Astrocyte (in vitro differentiated cells and primary cell): ENCODE measurements at places on chromosomes 7 and 10. TPM values are rescaled to one million over a fixed set of nuclear protein-coding genes. Genes with fewer than 3 reads are reported as not detected.
A peak's percentile ranks its signal among the peaks of the same experiment; 100 is the strongest.

ACSL5 gene
- 0.68 and 0.79 TPM in 2 replicates for total RNA-seq

ZNF488 gene
- total RNA-seq, result 0.94 and 1.4 TPM in 2 replicates

CTAGE6 gene
- total RNA-seq, result 0.18 TPM in 1 of 2 replicates, not detected in the other

BAMBI gene
- 45.4 and 50.6 TPM in 2 replicates for total RNA-seq

MBL2 gene
- total RNA-seq, result not detected in 2 replicates

CYP3A4 gene
- not detected in 2 replicates for total RNA-seq

TMEM213 gene
- not detected in 2 replicates for total RNA-seq

NRG3 gene
- 2.1 and 2.3 TPM in 2 replicates for total RNA-seq

DNA sequence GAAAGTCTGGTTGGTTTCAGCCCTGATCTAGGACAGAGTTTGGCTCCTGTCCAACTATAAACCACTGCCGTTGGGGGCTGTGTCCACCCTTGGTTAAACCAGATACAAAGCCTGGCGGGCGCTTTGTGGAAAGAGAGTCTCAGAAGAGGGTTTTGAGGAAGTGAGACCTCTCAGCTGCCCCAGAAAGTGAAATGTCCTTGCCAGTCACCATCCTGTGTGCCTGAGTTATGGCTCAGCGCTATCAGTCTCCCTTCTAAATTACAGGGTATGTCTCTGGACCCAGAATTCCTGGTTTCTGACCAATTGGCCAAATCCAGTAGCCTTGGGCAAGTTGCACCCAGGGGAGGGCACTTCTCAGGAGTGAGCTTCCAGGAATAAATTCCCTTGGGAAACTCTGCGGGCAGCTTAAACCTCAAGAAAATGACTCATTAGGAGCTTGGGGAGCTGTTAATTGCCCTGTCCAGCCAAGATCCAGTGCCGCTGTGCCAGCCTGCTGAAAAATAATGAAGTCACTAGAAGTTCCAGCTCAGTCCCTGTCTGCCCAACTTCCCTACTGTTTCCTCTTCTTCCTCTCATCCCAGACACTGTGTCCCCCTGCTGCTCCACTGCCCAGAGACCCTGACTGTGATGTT lies 66.7 kb upstream of the PDZD8 start:
- H3K27me3 ChIP-seq, result no peaks in the 10 kb centered on the region
- no peaks in the 10 kb centered on the region for H3K36me3 ChIP-seq
- H3K4me1 ChIP-seq, result peaks cover 13% of the 10 kb centered on the region
- H3K4me3 ChIP-seq, result no peak overlapping the region
- peak overlapping the region; percentile 72 for H3K27ac ChIP-seq

GRCh38 chr10:109029870-109030269 lies 893.4 kb downstream of the XPNPEP1 start:
- peak; percentile 1 for DNase-seq
- no peak overlapping the region for H3K27ac ChIP-seq
- no peak overlapping the region for H3K4me3 ChIP-seq
- H3K4me1 ChIP-seq, result no peaks in the 10 kb centered on the region

GRCh38 chr7:80643336-80643915 lies 5.0 kb downstream of the CD36 start:
- no peaks in the 10 kb centered on the region for H3K27me3 ChIP-seq
- H3K4me3 ChIP-seq, result no peak overlapping the region
- no peak overlapping the region for H3K27ac ChIP-seq
- DNase-seq, result no peak
- H3K4me1 ChIP-seq, result no peaks in the 10 kb centered on the region
- no peaks in the 10 kb centered on the region for H3K36me3 ChIP-seq

DNA sequence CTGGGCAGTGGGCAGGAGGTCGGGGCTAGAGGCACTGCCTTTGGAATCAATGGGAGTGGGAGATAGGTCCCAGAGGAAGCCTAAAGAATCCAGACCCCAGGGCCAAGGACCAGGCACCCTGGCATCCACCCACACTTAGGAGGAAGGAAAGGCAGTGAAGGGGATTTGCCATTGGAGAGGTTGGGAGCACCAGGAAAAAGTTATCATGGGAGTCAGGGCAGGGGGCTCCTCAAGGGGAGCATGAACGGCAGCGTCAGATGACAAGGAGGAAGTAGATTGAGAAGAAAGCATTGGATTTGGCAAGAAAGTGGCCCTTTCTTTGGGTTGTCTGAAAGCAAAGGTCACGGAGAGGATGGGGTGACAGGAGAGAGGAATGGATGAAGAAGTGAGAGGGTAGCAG lies 142.8 kb downstream of the ADAM12 start:
- no peak for DNase-seq
- peaks cover 64% of the 10 kb centered on the region for H3K4me1 ChIP-seq
- H3K36me3 ChIP-seq, result no peaks in the 10 kb centered on the region
- peak overlapping the region; percentile 99 for H3K27ac ChIP-seq
- no peak overlapping the region for H3K4me3 ChIP-seq

- H3K27me3 ChIP-seq, result no peaks in the 10 kb centered on the region
- no peaks in the 10 kb centered on the region for H3K36me3 ChIP-seq
- peaks cover 17% of the 10 kb centered on the region for H3K4me1 ChIP-seq
- DNase-seq, result peak; percentile 76
- no peak overlapping the region for H3K4me3 ChIP-seq
- no peak overlapping the region for H3K27ac ChIP-seq
Observed at GRCh38 chr10:24703700-24704099, 20.0 kb downstream of the ARHGAP21 start.

DNA sequence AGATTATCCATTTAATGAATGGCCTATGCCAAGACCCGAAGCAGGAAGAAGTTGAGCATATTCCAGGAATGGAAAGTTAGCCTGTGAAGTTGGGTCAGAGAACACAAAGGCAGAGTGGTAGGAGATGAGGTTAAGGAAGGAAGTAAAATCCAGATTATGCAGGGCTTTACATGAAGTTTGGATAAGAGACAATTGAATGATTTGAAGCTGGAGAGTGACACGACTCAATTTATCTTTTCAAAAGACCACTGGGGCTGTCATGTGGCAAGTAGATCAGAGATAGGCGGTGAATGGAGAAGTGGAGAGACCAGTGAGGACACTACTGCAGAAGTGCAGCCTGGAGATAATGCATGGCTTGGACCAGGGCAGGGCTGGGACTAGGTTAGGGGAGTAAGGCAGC lies 7.2 kb upstream of the CNOT4 start:
- H3K27me3 ChIP-seq, result no peaks in the 10 kb centered on the region
- DNase-seq, result no peak
- H3K4me3 ChIP-seq, result no peak overlapping the region
- no peaks in the 10 kb centered on the region for H3K4me1 ChIP-seq

GRCh38 chr7:132437730-132438129 lies 138.5 kb downstream of the PLXNA4 start:
- no peak overlapping the region for H3K27ac ChIP-seq
- no peaks in the 10 kb centered on the region for H3K27me3 ChIP-seq
- no peak for DNase-seq
- no peak overlapping the region for H3K4me3 ChIP-seq

GRCh38 chr10:38228394-38228793 lies 134.3 kb downstream of the ZNF37A start:
- no peaks in the 10 kb centered on the region for H3K4me1 ChIP-seq
- DNase-seq, result no peak
- no peak overlapping the region for H3K27ac ChIP-seq
- no peaks in the 10 kb centered on the region for H3K36me3 ChIP-seq
- no peak overlapping the region for H3K4me3 ChIP-seq
- no peaks in the 10 kb centered on the region for H3K27me3 ChIP-seq

- H3K27ac ChIP-seq, result no peak overlapping the region
- H3K27me3 ChIP-seq, result peaks cover 12% of the 10 kb centered on the region
- H3K36me3 ChIP-seq, result no peaks in the 10 kb centered on the region
Observed at GRCh38 chr7:490461-491291, 29.0 kb downstream of the PDGFA start.

DNA sequence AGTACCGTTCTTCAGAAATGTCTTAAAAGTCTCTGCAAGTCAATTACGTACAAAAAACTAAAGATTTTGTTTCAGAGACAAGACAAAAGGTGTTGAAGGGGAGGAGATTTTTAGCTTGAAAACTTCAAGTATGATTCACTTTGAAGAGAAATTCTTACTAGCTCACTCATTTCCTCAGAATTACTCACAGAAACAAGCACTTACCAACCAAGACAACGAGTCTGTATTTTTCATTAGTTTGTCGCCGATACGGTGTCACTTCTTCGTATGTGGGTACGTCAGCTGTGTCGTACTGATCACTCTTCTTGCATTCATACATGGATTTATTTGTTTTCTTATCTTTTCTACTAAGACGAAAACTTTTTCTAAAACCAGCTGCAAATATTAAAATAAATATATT lies 90.6 kb upstream of the ODAD2 start:
- H3K4me3 ChIP-seq, result peak overlapping the region; percentile 7
- no peaks in the 10 kb centered on the region for H3K36me3 ChIP-seq
- peak overlapping the region; percentile 96 for H3K27ac ChIP-seq
- H3K27me3 ChIP-seq, result no peaks in the 10 kb centered on the region

- no peaks in the 10 kb centered on the region for H3K4me1 ChIP-seq
- peaks cover 3% of the 10 kb centered on the region for H3K27me3 ChIP-seq
- no peak overlapping the region for H3K4me3 ChIP-seq
Observed at GRCh38 chr10:62658516-62658915, 146.0 kb upstream of the ADO start.

GRCh38 chr7:71687831-71688599 lies 556.1 kb downstream of the GALNT17 start:
- H3K27me3 ChIP-seq, result peaks cover 2% of the 10 kb centered on the region
- no peaks in the 10 kb centered on the region for H3K36me3 ChIP-seq
- H3K4me1 ChIP-seq, result no peaks in the 10 kb centered on the region
- no peak overlapping the region for H3K4me3 ChIP-seq
- H3K27ac ChIP-seq, result no peak overlapping the region

DNA sequence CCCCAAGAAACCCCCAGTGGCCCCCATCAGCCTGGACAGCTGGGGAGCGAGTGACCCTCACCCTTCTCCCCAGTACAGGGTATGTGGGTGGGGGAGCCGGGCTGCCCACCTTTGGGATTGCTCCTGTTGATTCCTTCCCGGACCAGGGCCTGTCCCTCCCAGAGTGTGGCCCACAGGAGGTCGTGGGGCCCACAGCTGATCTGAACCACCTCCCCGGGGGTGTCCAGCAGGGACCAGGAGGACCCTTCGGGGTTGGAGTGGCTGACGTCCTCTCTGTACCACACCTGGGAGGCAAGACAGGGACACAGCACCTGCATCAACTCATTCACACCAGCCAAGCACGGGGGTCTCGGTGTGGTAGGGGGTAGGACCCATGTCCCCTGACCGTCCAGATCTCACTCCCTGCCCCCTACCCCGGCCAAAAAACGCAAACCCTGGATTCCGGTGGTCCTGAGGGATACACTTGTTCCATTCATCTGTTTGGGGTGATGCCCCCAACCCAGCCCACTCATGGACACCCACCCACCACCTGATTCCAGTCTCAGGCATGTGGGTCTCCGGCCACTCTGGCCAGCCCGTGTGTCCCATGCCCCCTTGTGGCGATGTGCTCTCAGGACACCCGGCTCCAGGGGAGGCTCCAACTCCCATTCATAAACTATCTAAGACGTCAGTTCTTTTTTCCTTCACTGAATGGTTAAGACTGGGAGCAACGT lies 10.9 kb downstream of the TECPR1 start:
- DNase-seq, result no peak
- no peak overlapping the region for H3K27ac ChIP-seq
- no peaks in the 10 kb centered on the region for H3K27me3 ChIP-seq
- H3K36me3 ChIP-seq, result no peaks in the 10 kb centered on the region

GRCh38 chr7:99739699-99740572 lies 4.9 kb upstream of the CYP3A7 start:
- H3K27me3 ChIP-seq, result no peaks in the 10 kb centered on the region
- no peak overlapping the region for H3K27ac ChIP-seq
- no peaks in the 10 kb centered on the region for H3K4me1 ChIP-seq
- H3K4me3 ChIP-seq, result no peak overlapping the region
- H3K36me3 ChIP-seq, result no peaks in the 10 kb centered on the region
- no peak for DNase-seq

GRCh38 chr10:28250782-28251181 lies 52.1 kb downstream of the MPP7 start:
- peaks cover 3% of the 10 kb centered on the region for H3K4me1 ChIP-seq
- peak; percentile 25 for DNase-seq
- H3K36me3 ChIP-seq, result no peaks in the 10 kb centered on the region

DNA sequence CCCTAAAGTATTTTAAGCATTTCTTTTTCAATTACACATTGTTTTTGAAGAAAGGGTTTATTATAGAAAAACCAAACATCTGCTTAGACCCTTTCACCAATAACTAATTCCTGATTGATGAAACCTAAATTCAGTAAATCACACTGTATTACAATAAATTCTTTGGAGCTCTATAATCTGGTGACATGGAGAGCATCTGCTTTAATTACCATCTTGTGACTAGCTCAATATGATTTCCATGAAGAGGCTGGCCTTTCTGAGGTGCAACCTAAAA lies 9.7 kb downstream of the HYCC1 start:
- H3K36me3 ChIP-seq, result no peaks in the 10 kb centered on the region
- no peaks in the 10 kb centered on the region for H3K27me3 ChIP-seq
- H3K4me1 ChIP-seq, result peaks cover 14% of the 10 kb centered on the region
- H3K4me3 ChIP-seq, result no peak overlapping the region
- H3K27ac ChIP-seq, result peak overlapping the region; percentile 24

DNA sequence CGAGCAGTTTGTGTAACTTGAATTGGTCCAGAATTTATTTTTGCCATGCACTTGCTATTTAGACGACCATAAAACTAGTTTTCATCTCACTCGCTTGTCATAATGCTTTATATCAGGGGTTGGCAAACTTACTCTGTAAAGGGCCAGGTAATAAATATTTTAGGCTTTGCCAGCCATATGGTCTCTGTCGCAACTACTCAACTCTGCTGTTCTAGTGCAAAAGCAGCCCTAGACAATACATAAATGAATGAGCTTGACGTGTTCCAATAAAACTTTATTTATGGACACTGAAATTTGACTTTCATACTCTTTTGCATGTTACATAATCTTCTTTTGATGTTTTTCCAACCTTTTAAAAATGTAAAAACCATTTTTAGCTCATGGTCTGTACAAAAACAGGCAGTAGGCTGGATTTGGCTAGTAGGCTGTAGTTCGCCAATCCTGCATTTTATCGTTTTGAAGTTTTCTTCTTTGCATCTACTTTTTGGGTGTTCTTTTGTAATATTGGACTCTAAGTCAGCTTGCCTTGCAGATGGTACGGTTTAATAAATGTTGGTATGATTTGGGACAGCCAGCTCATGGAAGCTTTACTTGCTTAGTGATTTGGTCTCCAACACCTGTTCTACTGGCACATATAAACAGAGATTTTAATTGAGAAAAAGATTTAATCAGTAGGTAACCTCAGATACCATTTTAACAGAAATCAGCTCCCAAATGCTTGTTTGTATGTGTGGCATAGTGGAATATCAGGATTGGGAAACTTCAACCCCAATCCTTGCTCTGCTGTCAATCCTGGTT lies 25.6 kb downstream of the SND1 start:
- H3K27me3 ChIP-seq, result no peaks in the 10 kb centered on the region
- no peak overlapping the region for H3K4me3 ChIP-seq
- peaks cover 3% of the 10 kb centered on the region for H3K36me3 ChIP-seq
- no peak for DNase-seq

DNA sequence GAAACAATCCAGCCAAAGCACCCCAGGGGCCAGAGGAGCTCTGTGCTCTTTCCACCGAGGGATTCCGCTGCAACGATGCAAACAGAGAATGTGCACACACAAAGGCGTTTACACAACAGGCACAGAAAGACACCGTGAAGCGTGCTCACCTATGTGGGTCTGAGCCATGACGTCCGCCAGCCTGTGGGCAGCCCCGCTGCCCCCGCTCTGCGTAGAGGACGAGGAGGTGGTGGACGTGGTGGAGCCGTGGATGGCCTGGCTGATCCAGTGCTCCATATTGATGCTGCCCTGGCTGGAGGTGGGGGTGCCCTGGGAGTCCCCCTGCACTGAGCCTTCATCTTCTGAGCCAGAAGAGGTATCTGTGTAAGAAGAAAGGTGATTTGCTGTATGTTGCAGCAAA lies 266.8 kb downstream of the DIP2C start:
- H3K27ac ChIP-seq, result no peak overlapping the region
- peaks cover 11% of the 10 kb centered on the region for H3K36me3 ChIP-seq
- no peaks in the 10 kb centered on the region for H3K4me1 ChIP-seq
- DNase-seq, result no peak
- no peak overlapping the region for H3K4me3 ChIP-seq
- no peaks in the 10 kb centered on the region for H3K27me3 ChIP-seq
